ENCODE measurements at places on chromosomes 2 and 18.

- no peak for DNase-seq
These were observed 13.4 kb upstream of the MAT2A start for GRCh38 chr2:85525567-85525966.

DNA sequence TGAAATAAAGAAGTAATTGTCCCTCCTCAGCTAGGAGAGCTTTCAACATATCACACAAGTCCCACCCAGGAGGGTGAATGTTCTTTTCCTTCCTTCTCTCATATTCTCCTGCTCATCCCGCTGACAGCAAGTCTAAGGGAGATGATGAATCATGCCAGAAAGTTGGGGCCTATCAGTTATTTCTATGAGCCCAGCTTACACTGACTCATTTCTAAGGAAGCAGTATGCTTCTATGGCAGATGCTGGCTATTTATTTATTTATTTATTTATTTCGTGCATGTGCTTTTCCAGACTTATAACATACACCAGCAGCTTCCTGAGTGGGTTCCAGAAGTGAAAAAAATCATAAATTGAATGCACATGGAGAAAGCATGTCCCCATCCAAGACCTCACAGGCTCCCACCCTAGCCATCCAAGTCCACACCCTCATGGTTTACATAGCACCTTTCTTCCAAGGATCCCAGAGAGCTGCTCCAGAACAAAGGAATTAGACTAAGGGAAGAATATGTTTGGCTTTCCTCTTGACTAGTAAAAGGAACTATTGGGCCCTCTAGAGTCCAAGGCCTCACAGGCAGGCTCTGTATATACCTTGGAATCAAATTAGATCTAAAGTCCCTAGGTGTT is 1074.2 kb upstream of the ZEB2 start:
- DNase-seq, result peak; percentile 92

DNA sequence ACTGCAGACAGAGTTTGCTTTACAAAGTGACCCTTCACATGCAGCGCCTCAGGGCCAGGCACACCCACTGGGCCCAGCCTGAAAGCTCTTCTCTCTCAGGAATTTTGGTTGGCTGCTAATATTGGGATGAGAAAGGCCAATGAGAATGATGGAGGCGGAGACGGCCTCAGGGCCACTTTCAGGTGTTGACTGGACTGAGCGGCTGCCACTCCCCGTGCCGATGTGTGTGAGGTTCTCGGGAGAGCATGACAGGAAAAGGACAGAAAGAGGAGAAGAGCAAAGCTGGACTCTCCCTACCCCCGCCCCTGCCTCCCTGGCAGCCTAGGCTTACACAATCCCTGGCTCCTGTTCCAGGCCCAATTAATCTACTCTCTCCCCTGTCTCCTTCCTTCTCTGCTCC is 155.7 kb downstream of the CELF4 start:
- DNase-seq, result no peak

- no peak for DNase-seq
These were observed 40.3 kb upstream of the TEX51 start for GRCh38 chr2:126858436-126858835.

DNA sequence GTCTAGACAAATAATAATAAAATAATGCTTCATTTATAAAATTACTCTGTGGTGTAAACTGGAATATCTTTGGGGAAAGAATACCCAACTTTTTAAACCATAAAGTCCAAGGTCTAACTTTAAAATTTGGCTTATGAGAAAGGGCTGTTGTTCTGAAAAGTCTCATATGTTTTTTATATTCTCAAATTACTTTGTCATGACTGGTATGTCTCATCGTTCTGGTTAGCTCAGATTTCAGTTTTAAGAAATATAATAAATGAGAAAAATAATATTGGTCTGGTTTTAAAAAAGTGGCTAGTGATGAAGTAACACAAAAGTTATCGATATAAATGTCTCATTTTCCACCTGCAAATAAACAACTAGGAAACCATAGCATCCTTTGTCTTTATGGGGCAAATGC is 1658.1 kb downstream of the LRP1B start:
- DNase-seq, result no peak

- no peak for DNase-seq
These were observed 389.4 kb downstream of the CDH2 start for GRCh38 chr18:27787547-27787946.

- no peak for DNase-seq
These were observed 781 bp upstream of the SOX11 start for GRCh38 chr2:5691221-5691984.

DNA sequence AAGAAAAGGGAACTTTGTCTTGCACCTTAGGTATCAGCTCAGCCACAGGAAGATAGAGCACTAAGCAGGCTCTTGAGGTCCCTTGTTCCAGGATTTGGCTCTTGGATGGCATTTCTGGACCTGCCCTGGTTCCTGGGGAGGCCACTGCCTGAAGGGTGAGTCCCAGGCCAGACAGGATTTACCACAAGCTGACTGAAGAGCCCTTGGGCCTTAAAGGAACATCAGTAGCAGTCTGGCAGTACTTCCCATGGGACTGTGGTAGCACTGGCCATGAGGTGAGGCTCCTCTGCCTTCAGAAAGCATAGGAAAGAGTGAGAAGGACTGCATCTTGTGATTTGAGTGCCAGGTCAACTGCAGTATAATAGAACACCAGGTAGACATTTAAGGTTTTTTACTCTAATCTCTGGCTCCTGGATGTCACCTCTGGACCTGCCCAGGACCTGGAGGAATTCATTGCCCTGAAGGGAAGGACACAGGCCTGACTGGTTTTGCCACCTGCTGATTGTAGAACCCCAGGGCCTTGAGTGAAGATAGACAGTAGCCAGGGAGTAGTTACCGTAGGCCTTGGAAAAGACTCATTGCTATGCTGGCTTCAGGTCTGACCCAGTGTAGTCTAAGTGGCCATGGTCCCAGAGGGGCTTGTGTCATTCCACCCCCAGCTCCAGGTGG is 154.4 kb upstream of the CREB1 start:
- no peak for DNase-seq

- DNase-seq, result no peak
These were observed 58.7 kb downstream of the SNORC start for GRCh38 chr2:232928551-232929302.

DNA sequence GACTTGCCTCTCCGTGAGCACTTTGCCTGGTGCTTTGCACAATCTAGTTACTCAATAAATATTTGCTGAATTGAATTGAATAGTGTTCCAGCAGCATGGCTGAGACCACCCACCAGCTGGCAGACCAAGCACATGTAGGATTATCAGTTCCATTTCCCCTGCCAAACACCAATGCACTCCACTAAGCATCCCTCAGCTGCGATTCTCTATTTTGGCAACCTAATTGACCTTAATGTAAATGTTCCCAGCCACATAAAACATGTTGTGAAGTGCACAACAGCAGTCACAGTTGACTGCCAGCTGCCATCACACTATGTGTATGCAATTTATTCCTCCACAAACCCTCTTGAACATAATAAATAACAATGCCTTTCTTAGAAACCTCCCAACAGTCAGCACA is 1879.4 kb upstream of the PIK3C3 start:
- no peak for DNase-seq

DNA sequence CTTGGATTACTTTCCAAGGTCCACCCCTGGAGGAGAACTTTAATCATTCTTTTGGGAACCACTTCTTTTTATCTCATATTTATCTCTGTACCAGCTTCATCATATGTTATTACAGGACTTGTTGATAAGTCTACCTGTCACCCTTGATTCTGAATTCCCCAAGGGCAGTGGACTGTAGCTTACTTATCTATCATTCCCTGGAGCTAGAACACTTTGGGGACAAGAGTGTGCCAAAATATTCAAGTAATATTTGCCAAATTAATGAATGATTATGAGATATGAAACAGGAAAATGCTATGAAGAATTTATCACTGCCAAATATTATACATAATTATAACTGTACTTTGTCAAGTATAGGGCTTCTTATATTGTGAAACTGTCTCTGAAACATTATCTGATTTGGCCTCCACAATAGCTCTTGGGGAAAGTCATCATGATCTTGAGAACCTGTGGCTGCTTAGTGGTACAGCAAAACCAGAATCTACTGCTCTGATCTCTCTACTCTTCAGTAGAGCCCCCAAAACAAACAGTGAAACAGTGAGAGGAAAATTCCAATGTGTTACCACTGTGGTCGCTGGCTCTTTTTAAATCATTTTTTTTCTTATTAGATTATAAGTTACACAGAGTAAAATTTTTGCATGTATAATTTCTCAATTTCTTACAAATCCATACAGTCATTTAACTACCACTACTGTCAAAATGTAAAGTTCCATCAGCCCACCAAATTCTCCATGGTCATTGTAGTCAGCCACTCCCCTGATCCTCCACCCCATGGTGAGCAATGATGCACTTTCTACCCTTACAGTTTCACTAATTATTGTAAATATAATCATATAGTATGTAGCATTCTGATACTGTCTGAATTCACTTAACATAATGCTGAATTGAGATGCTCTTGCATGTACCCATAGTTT is 197.5 kb downstream of the PIEZO2 start:
- DNase-seq, result no peak

- no peak for DNase-seq
These were observed 82.1 kb downstream of the BIN1 start for GRCh38 chr2:127024769-127025358.

Data from HT1080 (cell line).